ENCODE measurements at places on chromosomes 5 and 9. TPM values are rescaled to one million over a fixed set of nuclear protein-coding genes. Genes with fewer than 3 reads are reported as not detected.

- peaks cover 34% of the 10 kb centered on the region for H3K36me3 ChIP-seq
- no peak for DNase-seq
- no peaks in the 10 kb centered on the region for H3K27me3 ChIP-seq
- H3K4me3 ChIP-seq: no peak overlapping the region
- no peak overlapping the region for H3K27ac ChIP-seq
- H3K4me1 ChIP-seq: peaks cover 57% of the 10 kb centered on the region
Observed at GRCh38 chr5:76475936-76476335, 72.9 kb downstream of the IQGAP2 start.

- H3K27ac ChIP-seq: no peak overlapping the region
- no peak overlapping the region for H3K4me3 ChIP-seq
Observed at GRCh38 chr5:126055348-126055729, 367.9 kb upstream of the GRAMD2B start.

GRCh38 chr9:109828254-109828653, 48.3 kb downstream of the PALM2AKAP2 start:
- H3K4me1 ChIP-seq: no peaks in the 10 kb centered on the region
- peaks cover 4% of the 10 kb centered on the region for H3K27me3 ChIP-seq
- no peak overlapping the region for H3K27ac ChIP-seq
- no peak for DNase-seq
- no peak overlapping the region for H3K4me3 ChIP-seq
- H3K36me3 ChIP-seq: no peaks in the 10 kb centered on the region

- no peaks in the 10 kb centered on the region for H3K4me1 ChIP-seq
- no peak overlapping the region for H3K27ac ChIP-seq
- no peak overlapping the region for H3K4me3 ChIP-seq
Observed at GRCh38 chr9:20662156-20662555, 21.9 kb upstream of the FOCAD start.

GRCh38 chr9:96136992-96137670, 164.8 kb downstream of the HSD17B3 start:
- peaks cover 25% of the 10 kb centered on the region for H3K27me3 ChIP-seq
- H3K36me3 ChIP-seq: no peaks in the 10 kb centered on the region
- no peaks in the 10 kb centered on the region for H3K4me1 ChIP-seq
- no peak overlapping the region for H3K4me3 ChIP-seq
- H3K27ac ChIP-seq: no peak overlapping the region

DNA sequence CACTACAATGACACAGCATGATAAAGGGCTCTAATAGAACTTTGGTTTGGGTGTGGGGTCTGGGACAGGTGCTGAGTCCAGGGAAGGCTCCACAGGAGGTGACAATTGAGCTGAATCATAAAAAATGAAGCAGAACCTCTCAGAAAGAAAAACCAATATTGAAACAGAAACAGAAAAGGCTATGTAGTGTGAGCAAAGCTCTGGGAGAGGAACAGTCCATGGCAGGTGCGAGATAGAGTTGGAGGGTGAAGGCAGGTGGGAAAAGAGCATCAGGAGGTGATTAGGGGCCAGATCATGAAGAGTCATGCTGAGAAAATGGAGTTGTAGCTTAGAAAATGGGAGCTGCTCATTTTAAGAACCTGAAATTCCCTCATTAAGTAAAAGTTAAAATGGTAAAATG, 164.9 kb downstream of the KCTD16 start:
- H3K27ac ChIP-seq: no peak overlapping the region
- H3K27me3 ChIP-seq: no peaks in the 10 kb centered on the region
- DNase-seq: no peak
- H3K36me3 ChIP-seq: no peaks in the 10 kb centered on the region

DNA sequence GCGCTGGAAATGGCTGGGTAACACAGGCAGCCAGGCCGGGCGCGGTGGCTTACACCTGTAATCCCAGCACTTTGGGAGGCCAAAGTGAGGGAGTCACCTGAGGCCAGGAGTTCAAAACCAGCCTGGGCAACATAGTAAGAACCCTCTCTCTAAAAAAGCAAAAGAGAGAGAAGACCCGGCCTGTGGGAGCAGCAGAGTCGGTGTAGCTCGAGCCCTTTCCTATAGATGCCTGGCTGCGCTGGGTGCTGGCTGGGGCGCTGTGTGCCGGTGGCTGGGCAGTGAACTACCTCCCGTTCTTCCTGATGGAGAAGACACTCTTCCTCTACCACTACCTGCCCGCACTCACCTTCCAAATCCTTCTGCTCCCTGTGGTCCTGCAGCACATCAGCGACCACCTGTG, 9.2 kb downstream of the UCK1 start:
- H3K27ac ChIP-seq: no peak overlapping the region
- no peaks in the 10 kb centered on the region for H3K4me1 ChIP-seq
- no peaks in the 10 kb centered on the region for H3K27me3 ChIP-seq
- DNase-seq: no peak

GRCh38 chr9:131008563-131008908, 438 bp upstream of the LAMC3 start:
- peaks cover 5% of the 10 kb centered on the region for H3K4me1 ChIP-seq
- no peaks in the 10 kb centered on the region for H3K36me3 ChIP-seq
- H3K27ac ChIP-seq: no peak overlapping the region
- H3K4me3 ChIP-seq: no peak overlapping the region

DNA sequence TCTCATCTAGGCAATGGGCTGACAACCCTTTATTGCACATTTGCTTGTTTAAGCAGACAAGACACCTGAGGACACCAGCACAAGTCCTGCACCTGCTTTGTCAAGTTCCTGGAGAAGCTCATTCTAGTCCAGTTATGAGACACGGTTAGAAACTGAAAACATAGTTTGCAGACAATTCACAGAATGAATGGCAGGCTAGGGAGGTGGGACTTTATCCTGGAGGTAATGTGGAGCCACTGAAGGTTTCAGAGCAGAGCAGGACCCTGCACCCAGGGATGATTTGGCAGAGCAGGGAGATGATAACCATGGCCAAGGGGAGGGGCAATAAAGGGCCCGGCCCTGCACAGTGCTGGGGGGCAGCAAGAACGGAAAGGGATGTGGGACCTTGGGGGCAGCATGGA, 50.7 kb upstream of the SLC25A51 start:
- no peak overlapping the region for H3K27ac ChIP-seq
- H3K27me3 ChIP-seq: no peaks in the 10 kb centered on the region
- H3K4me3 ChIP-seq: no peak overlapping the region
- peaks cover 14% of the 10 kb centered on the region for H3K4me1 ChIP-seq
- no peaks in the 10 kb centered on the region for H3K36me3 ChIP-seq
- DNase-seq: no peak

DNA sequence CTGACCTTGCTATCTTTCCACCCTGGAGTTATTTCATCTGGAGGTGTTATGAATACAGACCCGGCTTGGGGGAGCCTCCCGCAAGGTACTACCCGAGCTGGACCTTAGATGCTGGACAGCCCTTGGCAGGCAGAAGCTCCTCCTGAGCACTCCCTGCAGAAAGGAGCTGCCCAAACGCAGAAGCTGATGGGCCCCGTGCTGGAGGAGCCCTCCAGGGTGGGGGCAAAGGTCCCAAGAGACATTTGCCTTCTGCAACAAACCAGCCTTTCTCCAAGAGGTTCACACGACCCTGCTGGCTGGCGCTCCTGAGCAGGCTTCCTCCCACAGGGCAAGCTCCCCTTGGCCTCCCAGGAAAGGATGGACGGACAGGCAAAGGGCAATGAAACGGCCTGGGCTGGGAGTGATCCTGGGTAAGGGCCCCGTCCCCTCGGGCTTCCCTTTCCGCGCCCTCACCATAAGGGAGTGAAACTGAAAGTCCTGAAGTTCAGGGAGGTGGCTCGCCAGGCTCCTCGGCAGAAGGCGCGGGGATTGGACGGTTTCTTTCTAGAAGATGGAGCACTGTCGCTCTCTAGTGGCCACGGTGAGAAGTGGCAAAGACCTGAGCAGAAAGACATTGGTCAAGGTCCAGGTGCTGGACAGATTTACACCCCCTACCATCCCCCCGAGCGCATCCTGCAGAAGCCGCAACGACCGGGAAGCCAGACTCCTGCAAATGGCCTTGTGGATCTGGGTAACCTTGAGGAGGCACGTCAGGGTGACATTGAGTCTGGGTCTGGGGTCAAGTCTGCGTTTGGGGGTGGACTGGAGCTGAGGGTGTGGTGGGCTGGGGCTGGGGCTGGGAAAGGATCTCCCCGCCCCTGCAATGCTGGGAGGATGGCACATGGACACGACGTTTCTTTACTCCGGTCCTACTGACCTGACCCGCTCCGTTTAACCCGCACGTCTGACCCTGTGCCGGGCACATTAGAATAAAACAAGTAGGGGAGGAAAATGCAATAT, 56.4 kb downstream of the NEURL1B start:
- DNase-seq: peak; percentile 92
- H3K36me3 ChIP-seq: no peaks in the 10 kb centered on the region
- H3K4me1 ChIP-seq: peaks cover 28% of the 10 kb centered on the region
- peak overlapping the region; percentile 89 for H3K4me3 ChIP-seq

GRCh38 chr9:112664531-112664930, 53.4 kb downstream of the INIP start:
- H3K27ac ChIP-seq: no peak overlapping the region
- no peak for DNase-seq
- no peaks in the 10 kb centered on the region for H3K4me1 ChIP-seq
- no peak overlapping the region for H3K4me3 ChIP-seq
- no peaks in the 10 kb centered on the region for H3K36me3 ChIP-seq
- H3K27me3 ChIP-seq: no peaks in the 10 kb centered on the region

DNA sequence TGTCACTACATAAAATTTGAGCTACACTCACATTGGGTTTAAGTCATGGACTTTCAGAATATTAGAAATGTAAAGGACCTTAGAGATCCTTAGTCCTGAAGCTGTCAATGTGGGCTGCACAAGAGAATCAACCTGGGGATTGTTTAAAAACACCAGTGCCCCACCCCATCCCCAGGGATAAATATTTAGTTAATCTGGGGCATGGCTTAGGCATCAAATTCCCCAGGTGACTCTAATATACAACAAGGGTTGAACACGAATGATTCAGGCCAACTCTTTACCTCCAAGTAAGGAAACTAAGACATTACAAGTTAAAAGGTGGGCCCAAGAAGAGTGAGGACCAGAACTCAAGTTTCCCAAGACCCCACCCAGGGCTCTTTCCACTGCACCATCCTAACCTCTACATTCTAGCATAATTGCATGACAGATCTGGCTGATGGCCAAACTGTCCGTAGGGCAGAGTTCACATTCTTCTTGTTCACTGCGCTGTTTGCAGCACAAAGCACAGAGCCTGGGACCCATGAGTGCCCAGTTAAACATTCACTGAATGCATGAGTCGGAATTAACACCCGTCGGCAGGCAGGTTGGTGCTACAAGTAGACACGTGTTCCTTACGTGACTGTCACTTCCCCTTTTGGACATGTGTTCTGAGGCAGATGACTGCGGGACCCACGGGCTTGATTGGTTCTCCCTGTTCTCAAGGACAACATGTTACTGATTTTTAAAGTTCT, 25.2 kb downstream of the CYFIP2 start:
- DNase-seq: no peak
- H3K27ac ChIP-seq: peak overlapping the region; percentile 60
- H3K4me1 ChIP-seq: peaks cover 70% of the 10 kb centered on the region
- peaks cover 83% of the 10 kb centered on the region for H3K36me3 ChIP-seq
- no peaks in the 10 kb centered on the region for H3K27me3 ChIP-seq

DNA sequence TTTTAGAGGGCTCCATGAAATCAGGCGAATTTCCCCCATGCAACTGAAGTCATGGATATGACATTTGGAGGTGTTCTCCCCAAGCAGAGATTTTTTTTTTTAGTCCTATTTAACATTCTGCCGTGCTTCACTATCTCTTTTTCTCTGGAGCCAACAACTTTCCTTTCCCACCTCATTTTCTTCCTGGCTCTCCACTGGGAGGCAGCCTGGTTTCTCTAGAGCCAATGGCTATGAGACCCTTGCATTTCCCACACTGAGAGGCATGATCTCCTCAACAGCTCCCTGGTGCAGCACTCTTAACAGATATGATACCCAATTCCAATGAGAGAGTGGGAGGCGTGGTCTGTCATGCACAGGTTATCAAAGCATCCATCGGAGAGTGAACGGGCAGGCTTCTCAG, 310.8 kb downstream of the DRD1 start:
- no peak overlapping the region for H3K27ac ChIP-seq
- no peaks in the 10 kb centered on the region for H3K36me3 ChIP-seq
- no peak for DNase-seq
- no peaks in the 10 kb centered on the region for H3K4me1 ChIP-seq
- H3K4me3 ChIP-seq: no peak overlapping the region
- no peaks in the 10 kb centered on the region for H3K27me3 ChIP-seq

- H3K4me3 ChIP-seq: no peak overlapping the region
- H3K27me3 ChIP-seq: peaks cover 4% of the 10 kb centered on the region
- peaks cover 16% of the 10 kb centered on the region for H3K4me1 ChIP-seq
- no peaks in the 10 kb centered on the region for H3K36me3 ChIP-seq
- no peak overlapping the region for H3K27ac ChIP-seq
Observed at GRCh38 chr9:27333241-27334052, 36.5 kb upstream of the EQTN start.

DNA sequence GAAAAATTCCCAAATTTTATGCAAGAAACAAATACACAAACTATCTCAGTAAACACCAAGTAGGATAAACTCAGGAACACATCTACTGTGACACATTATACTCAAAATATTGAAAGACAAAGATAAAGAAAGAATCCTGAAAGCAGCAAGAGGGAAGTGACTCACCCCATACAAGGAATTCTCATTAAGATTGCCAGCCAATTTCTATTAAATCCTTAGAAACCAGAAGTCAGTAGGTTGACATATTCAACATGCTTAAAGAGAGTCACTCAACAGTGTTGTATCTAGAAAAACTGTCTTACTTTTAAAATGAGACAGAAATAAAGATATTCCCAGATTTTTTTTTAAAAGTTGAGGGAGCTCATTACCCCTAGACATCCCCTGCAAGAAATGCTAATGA, 15.5 kb downstream of the SPATA31E1 start:
- H3K27ac ChIP-seq: no peak overlapping the region
- H3K36me3 ChIP-seq: no peaks in the 10 kb centered on the region
- no peaks in the 10 kb centered on the region for H3K4me1 ChIP-seq

DNA sequence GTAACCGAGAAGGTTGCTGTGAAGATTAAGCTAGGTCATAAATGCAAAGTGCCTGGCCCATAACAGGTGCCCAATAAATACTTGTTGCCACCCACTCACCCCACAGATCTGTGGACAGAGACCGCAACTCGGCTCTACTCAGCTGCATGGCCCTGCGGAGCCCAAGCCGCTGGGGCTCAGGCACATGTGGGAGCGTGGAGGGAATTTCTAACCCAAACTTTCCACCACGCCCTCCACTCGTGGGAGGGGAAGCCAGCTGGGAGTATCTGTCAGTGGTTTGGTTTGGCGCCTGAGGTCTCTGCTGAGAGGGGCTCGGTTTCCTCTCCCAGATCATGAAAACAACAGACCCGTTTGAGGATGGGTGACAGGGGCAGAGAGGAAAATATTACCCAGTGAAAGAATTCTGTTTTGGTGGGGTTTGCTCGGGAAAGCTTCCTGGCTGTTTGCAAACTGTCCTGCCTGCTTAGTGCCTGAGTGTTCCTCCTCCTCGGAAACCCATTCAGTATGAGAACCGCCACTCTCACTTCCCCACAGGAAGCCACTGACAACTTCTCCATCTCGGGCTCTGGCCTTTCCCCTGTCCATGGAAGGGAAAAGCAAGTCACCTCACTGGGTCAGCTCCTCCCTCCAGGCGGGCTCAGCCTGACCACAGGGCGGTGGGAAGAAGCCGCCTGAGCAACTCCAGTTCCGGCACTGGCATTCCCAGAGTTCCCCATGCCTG, 60.1 kb downstream of the RGS3 start:
- peak overlapping the region; percentile 65 for H3K4me3 ChIP-seq
- H3K4me1 ChIP-seq: peaks cover 86% of the 10 kb centered on the region
- peaks cover 84% of the 10 kb centered on the region for H3K36me3 ChIP-seq
- peak; percentile 63 for DNase-seq
- H3K27me3 ChIP-seq: no peaks in the 10 kb centered on the region

Gene ST8SIA4
- total RNA-seq: 35.8 TPM

Gene FRMD3
- total RNA-seq: 0.31 TPM

Gene EIF4E1B
- total RNA-seq: not detected

Gene PCDHB4
- total RNA-seq: not detected

Gene UBE2QL1
- total RNA-seq: not detected

Gene FCHSD1
- 47.8 TPM for total RNA-seq

Gene KCNN2
- not detected for total RNA-seq

Gene FOXD4L3
- 0.13 TPM for total RNA-seq

Gene FOXD4L4
- 0.18 TPM for total RNA-seq

Measured in activated CD8-positive, alpha-beta T cell treated with anti-CD3 and anti-CD28 coated beads, Interleukin-2, amount 10 ng/mL, durations not matched to agents 7 days and 5 days (primary cell).